ENCODE measurements at places on chromosomes 7 and 10. TPM values are rescaled to one million over a fixed set of nuclear protein-coding genes. Genes with fewer than 3 reads are reported as not detected.

The SLC26A4 gene
- total RNA-seq = 1.3 TPM

The BTRC gene
- total RNA-seq = 6.8 TPM

The PCLO gene
- total RNA-seq = 3.8 TPM

The TMEM236 gene
- under 0.01 TPM for total RNA-seq

The VSTM4 gene
- under 0.01 TPM for total RNA-seq

The OR2A12 gene
- total RNA-seq = not detected

The CRYGN gene
- not detected for total RNA-seq

The SFTPA2 gene
- total RNA-seq = not detected

The CPN1 gene
- total RNA-seq = not detected

The MBLAC1 gene
- 1.2 TPM for total RNA-seq

The RNF148 gene
- total RNA-seq = 0.26 TPM

The PAPOLB gene
- under 0.01 TPM for total RNA-seq

The XRCC2 gene
- total RNA-seq = 0.26 TPM

The PDK4 gene
- total RNA-seq = 0.53 TPM

The CNTNAP2 gene
- total RNA-seq = 0.26 TPM

The ZNF800 gene
- 13.6 TPM for total RNA-seq

The RARRES2 gene
- total RNA-seq = not detected

The ASB10 gene
- not detected for total RNA-seq

The H2BK1 gene
- not detected for total RNA-seq

The MYL7 gene
- not detected for total RNA-seq

The ANKRD61 gene
- total RNA-seq = not detected

The KIAA1217 gene
- total RNA-seq = 4.9 TPM

The HTRA1 gene
- total RNA-seq = 80.3 TPM

The FAM24B gene
- 7.9 TPM for total RNA-seq

The MBL2 gene
- total RNA-seq = not detected

The TSPAN12 gene
- 1.6 TPM for total RNA-seq

The CYP3A7 gene
- total RNA-seq = not detected

The CCDC136 gene
- 0.26 TPM for total RNA-seq

The PIP gene
- total RNA-seq = not detected

The TAF3 gene
- total RNA-seq = 1.3 TPM

The NKX1-2 gene
- total RNA-seq = 2.1 TPM

The TMEM213 gene
- total RNA-seq = not detected

The PIK3CG gene
- not detected for total RNA-seq

The FKBP6 gene
- total RNA-seq = not detected

The SLC26A3 gene
- not detected for total RNA-seq

The LIPK gene
- total RNA-seq = 0.13 TPM

The VPS50 gene
- total RNA-seq = 26.1 TPM

The CCDC172 gene
- not detected for total RNA-seq

The WEE2 gene
- not detected for total RNA-seq

The FAM237B gene
- total RNA-seq = not detected

The KCNH2 gene
- total RNA-seq = 0.13 TPM

The ZNF467 gene
- total RNA-seq = 3.5 TPM

The C1GALT1 gene
- 31.1 TPM for total RNA-seq

The SPDYE18 gene
- 0.13 TPM for total RNA-seq

The FGFR2 gene
- total RNA-seq = 18.8 TPM

The ZNF783 gene
- 9.5 TPM for total RNA-seq

Measured in bronchial epithelial cell (primary cell).